ENCODE measurements at places on chromosomes 3 and 15.

DNA sequence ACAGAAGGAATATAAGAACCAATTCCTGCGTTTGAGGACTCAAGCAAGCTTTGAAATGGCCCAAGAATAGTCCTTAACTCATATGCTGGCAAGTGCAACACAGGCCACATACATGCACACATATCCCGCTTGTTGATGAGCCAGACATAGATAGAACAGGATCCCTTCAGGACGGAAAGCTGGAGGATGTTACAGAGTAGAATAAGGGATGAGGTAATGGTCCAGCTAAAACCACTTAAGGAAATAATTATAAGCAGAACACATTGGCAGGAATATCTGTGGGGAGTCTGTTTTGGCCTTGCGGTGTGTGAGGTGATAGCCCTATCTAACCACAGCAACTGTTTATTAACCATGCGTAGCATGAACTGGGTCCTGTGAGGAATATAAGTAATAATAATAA lies 25.0 kb downstream of the SCG3 start:
- no peak for DNase-seq

GRCh38 chr3:176926688-176927087 lies 270.6 kb downstream of the TBL1XR1 start:
- DNase-seq, result no peak

GRCh38 chr3:161689584-161690298 lies 193.1 kb downstream of the OTOL1 start:
- no peak for DNase-seq

GRCh38 chr3:127716384-127716783 lies 43.6 kb downstream of the ABTB1 start:
- DNase-seq, result no peak

GRCh38 chr15:75468913-75469598 lies 17.6 kb upstream of the SIN3A start:
- DNase-seq, result no peak

DNA sequence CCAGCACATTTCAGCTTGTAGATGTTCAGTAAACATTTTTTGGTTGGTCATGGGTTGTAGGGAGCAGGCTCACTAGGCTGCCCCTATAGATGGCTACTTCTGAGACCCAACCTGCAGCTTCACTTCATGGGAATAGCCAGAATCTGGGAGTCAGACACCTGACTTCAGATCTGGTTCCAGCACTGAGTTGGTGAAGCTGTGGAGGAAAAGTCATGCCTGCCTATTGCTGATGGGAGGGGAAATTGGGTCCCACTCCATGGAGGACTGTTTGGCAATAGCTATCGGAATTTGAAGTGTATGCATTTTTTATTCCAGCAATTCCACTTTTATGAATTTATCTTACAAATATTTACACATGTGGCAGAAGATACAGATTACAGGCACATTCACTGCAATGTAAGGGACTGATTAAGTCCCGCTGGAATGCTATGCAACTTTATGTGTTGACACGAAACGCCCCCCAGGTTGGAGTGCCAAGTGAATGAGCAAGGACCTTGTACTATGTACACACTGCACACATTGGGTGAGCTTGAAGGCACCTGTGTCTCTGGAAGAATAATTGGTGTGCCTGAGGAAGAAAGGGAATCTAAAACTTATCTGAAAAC lies 7.8 kb upstream of the CCR1 start:
- DNase-seq, result no peak

DNA sequence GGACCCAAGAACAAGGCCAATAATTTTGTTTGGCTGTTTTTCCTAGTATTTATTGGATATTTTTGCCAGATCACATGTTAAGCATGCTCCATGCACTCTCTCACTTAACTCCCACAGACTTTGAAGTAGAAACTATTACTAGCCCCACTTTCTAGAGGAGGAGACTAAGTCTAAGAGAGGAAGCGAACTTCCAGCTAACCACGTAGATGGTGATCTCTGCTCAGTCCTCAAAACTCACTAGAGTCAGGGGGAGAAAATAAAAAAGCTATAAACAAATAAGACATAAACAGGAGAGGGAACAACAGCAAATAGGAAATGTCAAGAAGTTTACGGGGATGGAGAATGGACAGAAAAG lies 481.0 kb upstream of the PROK2 start:
- DNase-seq, result no peak

- no peak for DNase-seq
Observed at GRCh38 chr3:134640378-134640777, 10.4 kb downstream of the KY start.

DNA sequence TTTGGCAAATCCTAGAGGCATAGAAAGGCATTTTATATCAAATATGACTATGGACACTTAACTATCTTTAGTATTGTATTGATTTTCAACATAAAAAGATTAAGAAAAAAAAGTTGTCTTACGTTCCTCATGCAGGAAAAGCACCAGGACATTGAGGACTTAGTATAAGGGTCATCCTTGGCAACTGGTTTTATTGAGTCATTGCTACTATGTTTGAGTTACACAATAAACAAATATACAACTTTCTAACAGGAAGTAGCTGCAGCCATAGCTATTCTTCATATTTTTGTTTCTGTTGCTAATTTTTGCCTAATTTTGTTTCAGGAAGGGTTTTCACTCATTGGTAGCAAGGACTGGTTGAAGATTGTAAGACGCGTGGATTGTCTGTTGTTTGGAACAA lies 93.0 kb downstream of the NPTN start:
- no peak for DNase-seq

- no peak for DNase-seq
Observed at GRCh38 chr3:155604126-155604525, 140.7 kb downstream of the PLCH1 start.

DNA sequence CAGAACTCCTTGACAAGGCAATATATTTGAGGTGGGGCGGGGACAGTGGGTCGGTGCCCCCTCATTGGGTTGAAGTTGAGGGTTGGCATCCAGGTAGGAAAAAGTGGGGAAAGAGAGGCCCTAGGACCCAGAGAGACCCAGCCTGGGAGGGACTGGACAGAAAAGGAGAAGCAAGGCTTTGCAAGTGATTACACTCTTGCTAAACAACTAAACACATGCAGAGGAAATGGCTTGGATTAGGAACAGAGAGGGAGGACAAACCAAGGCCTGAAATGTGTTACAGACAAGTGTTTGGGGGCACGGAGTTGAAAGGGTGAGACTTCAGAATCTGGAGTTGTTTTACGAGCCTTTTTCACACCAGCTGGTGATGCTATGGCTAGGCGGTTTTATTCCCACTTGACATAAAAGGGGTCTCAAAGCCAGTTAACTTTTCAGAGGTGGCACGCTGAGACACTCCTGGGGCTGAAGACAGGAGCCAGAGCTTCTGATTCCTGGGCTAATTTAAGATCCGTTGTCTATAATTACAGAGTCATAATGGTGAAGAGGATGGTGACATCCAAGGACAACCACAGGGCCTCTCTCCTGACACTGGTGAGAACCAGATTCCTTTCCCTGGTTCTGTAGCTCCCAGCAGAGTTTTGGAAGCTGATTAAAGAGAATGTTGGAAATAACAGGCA lies 7.7 kb upstream of the KCTD6 start:
- no peak for DNase-seq

DNA sequence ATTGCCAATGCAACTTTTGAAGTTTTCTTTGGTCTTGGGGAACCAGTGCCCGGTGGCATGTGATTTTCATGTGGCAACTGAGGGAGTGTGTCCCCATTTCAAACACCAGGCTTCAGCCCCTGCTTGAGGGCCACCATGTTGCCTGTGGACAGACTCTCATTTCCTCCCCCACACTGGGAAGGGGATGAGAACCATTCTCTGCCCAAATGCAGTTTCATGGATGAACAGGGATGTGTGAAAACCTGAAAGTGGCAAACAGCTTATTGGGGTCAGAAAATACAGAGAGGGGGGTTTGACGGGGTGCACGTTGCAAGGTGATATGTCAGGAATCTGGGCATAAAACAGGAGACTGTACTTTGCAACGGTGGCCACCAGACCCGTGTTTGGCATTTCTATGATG lies 6.3 kb downstream of the FAM107A start:
- no peak for DNase-seq

- DNase-seq, result peak; percentile 62
Observed at GRCh38 chr15:66946578-66947164, 118.7 kb upstream of the SMAD3 start.

DNA sequence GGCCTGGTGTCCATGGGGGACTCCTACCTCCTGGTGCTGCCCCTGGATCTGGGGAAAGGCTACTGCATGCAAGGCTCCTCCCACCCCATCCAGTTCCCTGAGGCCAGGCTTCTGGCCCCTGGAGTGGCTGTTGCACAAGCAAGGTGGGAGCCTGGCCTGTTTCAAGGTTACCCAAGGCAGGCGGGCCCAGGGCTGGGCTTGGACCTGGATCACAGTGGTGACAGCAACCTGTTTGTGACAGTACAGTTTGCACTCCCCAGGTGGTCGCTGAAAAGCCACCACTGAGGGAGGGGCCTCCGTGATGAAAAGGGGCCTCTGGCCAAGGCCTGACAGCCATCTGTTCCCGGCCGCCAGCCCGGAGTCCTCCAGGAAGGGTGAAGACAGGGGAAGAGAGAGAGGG lies 14.4 kb upstream of the KY start:
- no peak for DNase-seq

DNA sequence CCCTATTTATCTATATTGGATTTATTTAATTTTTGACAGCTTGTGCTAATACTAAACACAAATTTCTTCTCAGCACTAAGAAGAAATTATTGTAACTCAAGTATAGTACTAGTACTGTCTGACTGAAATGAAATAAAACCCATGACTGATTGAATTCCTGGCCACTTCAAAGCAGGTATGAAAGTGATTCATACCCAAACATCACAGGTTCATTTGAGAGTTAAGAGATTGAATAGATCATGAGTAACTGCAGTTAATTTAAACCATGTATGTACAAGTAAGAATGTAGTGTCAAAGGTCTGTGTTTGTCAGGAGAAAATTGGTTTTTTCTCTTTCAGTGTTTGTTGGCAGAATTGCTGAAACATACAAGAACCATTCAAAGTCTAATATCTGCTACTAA lies 332.0 kb upstream of the GRM7 start:
- no peak for DNase-seq

GRCh38 chr3:127440384-127440783 lies 150.1 kb downstream of the TPRA1 start:
- DNase-seq, result no peak
